Stimulated activated CD8-positive, alpha-beta memory T cell treated with anti-CD3 and anti-CD28 coated beads, Interleukin-4, amount 100 ng/mL, for 1 hour (primary cell): ENCODE measurements at places on chromosomes 6 and 20.

- no peak for DNase-seq
Observed at GRCh38 chr20:42125426-42125825, 507.2 kb upstream of the CHD6 start.

- no peak for DNase-seq
Observed at GRCh38 chr20:1891263-1892118, 3.7 kb upstream of the SIRPA start.

GRCh38 chr6:14718861-14719260 is 527.0 kb upstream of the JARID2 start:
- DNase-seq = no peak

- no peak for DNase-seq
Observed at GRCh38 chr6:37316071-37316470, 37.7 kb upstream of the RNF8 start.

DNA sequence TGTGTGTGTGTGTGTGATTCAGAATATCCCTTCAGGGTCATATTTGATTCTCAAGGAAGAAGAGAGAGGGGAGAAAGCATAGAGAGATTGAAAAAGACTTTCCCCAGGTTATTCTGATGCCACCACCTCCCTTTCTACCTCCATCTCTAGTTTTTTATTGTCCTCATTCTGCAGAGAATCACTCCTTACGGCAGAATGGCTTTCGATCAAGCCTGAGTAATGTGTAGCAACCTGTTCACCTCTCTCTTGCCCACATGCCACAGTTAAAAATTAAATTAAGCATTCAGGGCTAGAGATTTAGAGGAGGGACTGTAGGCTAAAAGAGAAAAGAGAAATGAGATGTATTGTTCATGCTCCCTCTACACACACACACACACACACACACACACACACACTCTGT is 18.1 kb downstream of the KLHL32 start:
- DNase-seq = no peak

DNA sequence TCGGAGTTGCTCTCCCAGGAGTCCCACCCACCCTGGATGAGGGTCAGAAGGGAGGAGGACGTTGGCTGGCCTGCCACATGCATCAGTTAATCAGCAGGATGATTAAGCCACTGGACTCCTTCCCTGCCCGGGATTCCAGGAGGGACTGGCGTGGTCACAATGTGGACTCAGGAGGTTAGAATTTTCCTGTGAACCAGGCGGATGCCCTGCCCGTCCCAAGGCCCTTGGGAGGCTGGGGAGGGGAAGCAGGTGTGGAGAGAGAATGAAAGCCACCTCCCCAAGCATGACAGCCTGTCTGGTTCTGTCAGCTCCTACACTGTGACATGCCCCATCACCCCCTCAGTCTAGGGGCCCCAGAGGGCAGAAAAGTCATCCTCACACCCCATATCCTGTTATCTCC is 11.6 kb upstream of the ITPR3 start:
- no peak for DNase-seq

DNA sequence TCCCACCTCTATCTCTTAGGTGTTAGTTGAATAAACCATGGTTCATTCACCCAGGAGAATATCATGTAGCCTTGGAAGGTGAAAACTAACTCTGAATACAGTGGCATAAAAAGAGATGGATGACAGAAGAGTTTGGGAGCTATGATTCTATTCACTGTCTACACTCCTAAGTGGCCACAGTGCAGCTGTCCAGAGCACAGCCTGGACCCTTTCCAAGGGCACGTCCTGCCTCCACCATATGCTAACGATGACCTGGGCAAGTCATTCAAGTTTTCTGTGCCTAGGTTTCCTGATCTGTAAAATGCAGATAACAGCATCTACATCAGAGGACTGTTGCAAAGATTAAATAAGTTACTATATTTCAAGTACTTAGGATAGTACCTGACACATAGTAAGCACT is 314.1 kb downstream of the PTPRT start:
- DNase-seq = no peak

GRCh38 chr6:56911847-56912246 is 43.1 kb upstream of the BEND6 start:
- DNase-seq = no peak

DNA sequence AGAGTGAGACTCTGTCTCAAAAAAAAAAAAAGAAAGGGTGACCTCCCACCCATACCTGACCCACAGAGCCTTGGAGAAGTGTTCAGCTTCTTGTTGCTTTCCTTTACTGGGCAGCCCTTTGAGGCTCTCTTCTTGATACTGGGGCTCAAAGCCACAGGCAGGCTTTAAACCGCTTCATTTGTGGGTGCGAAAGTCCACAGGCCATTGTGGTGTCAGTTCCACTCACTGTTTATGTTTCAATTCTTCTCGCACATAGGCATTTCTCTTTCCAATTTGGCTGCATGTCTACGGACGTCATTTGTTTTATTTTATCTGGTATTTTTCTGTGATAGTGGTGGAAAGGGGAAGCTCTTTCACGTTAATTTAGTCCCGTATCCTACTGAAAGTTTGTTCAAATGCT is 34.6 kb downstream of the PPARD start:
- no peak for DNase-seq

- DNase-seq = no peak
Observed at GRCh38 chr20:36237477-36237876, 1.2 kb downstream of the AAR2 start.

DNA sequence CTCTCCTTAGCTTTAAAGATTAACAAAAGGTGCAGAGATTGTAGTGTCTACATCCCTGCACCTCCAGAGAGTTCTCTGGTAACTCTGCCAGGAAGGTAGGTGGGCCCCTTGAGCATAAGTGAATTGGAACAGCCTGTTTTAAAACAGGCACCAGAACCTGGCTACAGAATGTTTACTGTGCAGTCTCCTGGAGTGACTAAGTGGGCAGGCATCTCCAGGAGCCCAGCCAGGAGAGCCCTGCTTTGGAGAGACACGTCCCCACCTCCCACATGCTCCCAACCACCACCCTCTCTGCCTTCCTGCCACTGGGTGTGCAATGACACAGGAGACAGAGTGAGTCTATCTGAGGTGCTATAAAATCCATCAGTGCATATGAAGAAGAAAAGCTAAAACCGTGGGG is 110.3 kb upstream of the EYA4 start:
- no peak for DNase-seq

DNA sequence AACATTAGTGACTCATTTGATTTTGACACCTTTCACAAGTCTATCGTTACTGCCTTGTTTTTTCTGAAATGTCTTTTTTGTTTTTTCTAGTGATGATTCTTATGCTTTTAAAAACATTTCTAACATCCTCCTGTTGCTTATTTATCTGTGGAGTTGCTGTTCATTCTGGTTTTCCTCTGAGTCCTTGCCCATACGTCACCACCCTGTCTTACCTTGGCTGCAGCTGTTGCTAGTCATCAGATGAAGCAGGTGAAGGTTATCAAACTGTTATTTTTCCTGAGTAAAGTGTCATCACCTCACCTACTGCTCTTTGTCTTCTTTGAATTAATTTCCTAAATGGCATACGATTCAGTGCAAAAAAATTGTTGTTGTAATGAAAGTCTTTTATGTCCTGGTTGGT is 376.6 kb downstream of the GRIK2 start:
- DNase-seq = no peak

GRCh38 chr6:5617179-5617578 is 355.9 kb downstream of the FARS2 start:
- no peak for DNase-seq

DNA sequence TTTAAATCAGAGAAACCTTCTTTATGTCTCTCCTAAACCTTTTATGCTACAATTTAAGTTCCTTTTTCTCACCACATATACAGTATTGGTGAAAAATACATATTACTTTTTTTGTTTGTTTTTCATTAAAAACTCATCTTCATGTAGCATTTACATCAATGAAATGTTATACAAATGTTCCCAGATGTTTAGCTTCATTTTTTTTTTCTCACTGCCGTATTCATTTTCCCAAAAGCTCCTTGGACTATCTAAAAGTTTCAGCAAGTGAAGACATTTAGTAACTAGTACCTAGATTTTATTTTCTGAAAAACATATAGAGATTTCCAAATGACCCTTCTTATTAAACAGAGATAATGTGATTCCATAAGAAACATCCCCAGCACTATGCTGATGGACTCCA is 128.9 kb downstream of the BMP5 start:
- no peak for DNase-seq

- DNase-seq = no peak
Observed at GRCh38 chr6:79631693-79632172, 604 bp downstream of the SH3BGRL2 start.

DNA sequence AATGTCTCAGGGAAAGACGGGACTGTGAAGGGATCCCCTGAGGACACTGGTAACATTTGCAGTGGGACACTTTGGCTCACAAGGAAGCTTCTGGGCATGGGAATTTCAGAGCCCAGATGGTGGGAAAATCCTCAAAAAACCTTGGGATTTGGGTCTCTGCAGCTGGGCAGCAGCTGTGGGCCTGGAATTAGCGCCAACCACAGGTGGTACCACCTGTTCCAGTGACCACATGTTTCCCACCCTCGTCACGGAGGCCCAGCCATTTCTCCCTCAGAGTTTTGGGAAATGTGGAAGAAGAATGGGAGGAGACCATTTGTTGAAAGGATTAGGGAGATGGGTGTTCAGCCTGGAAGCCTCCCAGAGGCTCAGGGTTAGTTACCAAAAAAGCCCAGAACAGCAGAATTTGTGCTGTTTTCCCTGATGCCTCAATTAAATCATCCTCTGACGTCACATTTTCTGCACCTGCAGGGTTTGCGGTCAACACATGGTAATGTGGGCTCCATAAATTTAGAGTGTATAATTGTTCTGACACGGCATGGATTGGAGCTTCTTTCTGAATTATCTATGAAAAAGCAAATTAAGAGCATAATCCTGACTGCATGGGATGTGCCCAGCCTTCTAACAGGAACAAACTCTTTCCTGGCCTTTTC is 34.4 kb downstream of the EDN3 start:
- no peak for DNase-seq

DNA sequence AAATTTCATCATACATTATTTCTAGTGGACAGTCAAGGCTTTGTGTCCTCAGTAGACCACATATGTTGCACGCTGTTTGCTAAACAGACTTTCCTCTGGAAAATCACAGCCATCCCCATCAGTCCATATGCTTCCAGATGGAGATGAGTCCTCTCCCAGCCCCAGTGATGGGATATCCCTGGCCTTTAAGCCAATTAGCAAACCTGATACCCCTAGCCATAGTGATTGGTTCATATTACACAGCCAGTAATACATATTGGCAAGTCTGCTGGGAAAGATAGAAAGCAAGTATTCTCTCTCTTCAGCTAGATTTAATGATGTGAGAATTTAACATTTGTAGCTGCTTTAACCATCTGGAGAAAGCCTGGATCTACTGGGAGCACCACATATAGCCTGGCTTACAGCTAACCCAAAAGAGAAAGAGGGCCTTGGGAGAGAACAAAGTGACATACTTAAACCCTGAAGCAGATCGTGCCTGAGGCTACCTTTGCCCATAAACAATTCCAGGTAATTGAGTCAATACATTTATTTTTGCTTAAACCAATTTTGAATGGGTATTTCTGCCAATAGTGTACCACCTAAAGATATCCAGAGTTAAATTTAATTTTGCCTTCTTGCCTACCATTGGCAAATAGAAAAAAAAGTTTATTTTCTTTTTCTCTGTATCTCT is 103.5 kb upstream of the HIVEP1 start:
- DNase-seq = no peak

- no peak for DNase-seq
Observed at GRCh38 chr6:170295510-170296422, 4.9 kb upstream of the DLL1 start.

DNA sequence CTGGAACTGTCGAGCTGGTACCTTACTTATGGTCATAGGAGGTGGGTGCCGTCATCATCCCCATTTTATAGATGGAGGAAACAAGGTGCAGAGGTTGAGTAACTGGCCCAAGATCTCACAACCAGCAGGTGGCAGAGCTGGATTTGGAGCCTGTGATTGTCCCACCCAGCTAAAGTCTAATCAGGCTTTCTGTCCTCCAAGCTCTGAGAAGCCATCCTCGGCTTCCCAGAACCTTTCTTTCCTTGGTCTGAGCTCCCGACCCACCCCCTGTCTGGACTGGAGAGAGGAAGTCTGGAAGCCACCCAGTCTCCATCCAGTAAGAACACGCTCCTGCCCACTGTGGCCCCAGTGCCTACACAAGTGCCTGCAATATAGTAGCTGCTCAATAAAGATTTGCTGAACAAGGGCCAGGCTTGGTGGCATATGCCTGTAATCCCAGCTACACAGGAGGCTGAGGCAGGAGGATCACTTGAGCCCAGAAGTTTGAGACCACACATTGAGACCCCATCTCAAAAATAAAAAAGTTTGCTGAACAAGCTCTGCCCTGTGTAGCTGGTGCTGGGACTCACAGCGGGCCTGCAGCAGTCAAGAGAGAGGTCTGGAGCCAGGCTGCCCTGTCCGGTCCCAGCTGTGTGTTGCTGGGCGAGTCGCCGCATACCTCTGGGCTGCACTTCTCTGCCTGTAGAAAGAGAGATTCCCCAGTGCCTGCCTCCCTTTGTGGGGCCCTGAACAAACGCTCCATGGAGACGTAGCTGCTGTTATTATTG is 32.5 kb upstream of the DLGAP4 start:
- DNase-seq = no peak
